Activated T-cell treated with anti-CD3 and anti-CD28 coated beads, Interleukin-2, amount 50 U/mL, for 1 hour (primary cell): ENCODE measurements at places on chromosomes 7 and 10.

- no peak for DNase-seq
Measured at GRCh38 chr7:47379629-47380324, 202.1 kb downstream of the TNS3 start.

DNA sequence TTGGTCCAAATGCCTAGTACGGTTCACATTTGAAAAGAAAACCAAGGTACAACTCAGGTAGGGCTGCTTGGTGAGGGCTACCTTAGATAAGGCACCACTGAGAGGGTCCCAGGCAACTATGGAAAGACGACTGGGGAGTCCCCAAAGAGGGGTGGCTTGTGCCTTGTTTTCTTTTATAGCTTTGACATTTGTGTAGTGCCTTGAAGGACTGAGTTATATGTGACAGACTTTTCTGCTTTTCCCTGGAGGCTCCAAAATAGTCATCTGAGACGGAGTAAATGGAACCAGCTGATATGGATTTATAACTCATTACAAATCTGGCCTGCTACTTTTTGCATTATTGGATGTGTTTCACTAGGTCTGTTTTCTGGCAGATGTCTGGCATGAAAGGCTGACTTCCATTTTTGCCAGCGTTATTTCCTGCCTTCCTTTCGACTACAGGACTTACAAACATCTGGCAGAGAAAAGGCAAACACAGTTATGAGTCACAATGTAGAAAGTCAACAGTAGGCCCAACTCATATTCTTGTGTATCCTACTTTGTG lies 88.2 kb upstream of the IMMP2L start:
- DNase-seq, result no peak

GRCh38 chr10:47036771-47037170 lies 125.5 kb downstream of the PTPN20 start:
- DNase-seq, result no peak

- no peak for DNase-seq
Measured at GRCh38 chr10:70811881-70812280, 3.9 kb upstream of the SGPL1 start.

DNA sequence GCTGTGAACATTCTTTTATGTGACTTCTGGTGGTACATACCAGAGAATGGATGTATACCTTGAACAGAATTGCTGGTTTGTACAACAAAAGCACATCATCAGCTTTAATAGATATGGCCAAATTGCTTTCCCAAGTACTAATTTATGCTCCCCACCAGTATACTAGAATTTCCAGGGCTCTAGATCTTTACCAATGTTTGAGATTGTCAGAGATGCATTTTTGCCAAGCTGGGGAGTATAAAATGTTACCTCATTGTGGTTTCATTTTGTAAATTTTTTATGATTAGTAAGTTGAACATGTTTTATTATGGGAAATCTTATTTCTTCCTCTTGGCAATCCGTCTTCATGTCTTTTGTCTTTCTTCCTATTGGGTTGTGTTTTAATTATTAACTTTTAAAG lies 179.9 kb upstream of the TMEM106B start:
- DNase-seq, result no peak

DNA sequence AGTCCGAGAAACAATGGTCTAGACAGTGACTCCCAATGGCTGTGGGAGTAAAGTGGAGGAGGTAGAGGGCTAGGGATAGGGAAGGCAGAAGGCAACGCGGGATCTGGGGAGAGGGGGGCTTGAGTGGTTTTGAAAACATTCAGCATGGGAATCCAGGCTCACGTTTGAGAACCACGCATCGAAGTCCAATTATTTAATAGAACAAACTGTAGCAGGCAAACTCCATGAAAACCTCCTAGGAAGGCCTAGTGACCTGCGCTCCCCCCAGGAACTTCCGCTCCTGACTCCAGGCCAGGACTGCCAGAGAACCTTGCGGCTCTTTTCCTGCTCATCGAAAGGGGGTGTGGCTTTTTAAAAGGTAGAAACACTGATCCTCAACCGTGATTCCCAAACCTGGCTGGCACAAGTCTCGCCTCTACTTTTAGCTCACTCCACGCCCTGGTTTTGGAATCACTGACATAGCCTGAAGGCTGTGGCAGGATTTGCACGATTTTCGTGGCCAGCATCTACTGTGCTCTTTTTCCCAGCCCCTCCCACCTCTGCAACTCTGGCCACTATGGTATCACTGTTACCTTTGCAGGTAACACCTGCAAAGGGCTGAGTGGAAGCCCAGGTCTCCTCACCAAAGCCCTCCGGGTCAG lies 43.4 kb downstream of the MYOF start:
- DNase-seq, result no peak

- peak; percentile 76 for DNase-seq
Measured at GRCh38 chr7:130896898-130897514, 163.0 kb upstream of the KLF14 start.

- DNase-seq, result no peak
Measured at GRCh38 chr10:43839973-43840372, 191.3 kb upstream of the ZNF32 start.

GRCh38 chr7:54663186-54663585 lies 95.8 kb downstream of the SEC61G start:
- no peak for DNase-seq

- DNase-seq, result no peak
Measured at GRCh38 chr10:44416936-44417335, 32.0 kb upstream of the CXCL12 start.

DNA sequence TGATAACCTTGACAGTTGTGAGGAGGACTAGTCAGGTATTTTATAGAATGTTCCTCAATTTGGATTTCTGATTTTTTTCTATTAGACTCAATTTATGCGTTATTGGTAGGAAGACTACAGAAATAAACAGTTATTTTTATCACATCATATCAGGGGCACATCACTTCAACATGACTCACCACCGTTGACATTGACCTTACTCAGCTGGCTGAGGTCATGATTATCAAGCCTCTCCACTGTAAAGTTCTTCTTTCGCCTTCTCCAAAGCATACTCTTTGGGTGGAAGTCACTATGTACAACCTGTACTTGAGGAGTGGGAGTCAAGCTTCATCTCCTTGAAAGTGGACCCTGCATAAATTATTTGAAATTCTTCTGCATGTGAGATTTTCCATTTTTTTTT lies 194.3 kb upstream of the IGFBP3 start:
- no peak for DNase-seq

DNA sequence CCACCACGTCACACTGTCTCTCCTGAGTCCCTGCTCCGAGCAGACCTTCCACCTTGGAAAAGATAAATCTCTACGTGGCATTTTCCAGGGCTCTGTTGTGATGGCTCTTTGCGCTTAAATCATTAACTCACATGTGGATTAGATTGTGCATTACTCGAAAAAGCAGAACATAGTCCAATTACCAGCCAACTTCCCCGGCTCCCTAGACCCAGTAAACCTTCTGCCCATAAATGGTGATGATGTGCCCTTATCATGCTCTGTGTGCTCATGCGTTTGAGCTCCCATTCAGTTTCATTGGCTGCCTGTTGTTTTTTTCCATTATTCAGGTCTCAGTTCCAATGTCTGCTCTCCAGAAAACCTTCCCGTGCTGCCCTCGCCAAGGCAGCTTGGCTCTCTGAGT lies 471.2 kb downstream of the GLRX3 start:
- no peak for DNase-seq

GRCh38 chr7:112370436-112370835 lies 79.8 kb upstream of the IFRD1 start:
- no peak for DNase-seq

GRCh38 chr10:8975535-8975934 lies 921.0 kb downstream of the GATA3 start:
- no peak for DNase-seq

GRCh38 chr10:14060320-14061070 lies 270.2 kb downstream of the FRMD4A start:
- DNase-seq, result no peak

DNA sequence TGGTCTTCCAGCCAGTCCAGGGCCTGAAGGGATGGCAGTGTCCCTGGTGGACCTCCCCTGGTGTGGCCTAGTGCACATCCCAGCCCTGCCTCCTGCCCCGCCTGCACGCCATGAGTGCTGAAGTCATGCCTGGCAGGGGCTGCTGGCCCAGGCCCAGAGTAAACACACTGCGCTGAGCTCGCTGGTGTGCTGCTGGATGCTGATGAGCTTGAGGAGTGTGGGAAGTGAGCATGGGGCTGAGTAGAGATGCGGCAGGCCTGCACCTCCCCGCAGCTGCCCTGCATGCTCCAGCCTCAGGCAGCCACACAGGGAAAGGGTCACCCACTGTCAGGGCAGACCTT lies 43.2 kb downstream of the HTRA1 start:
- no peak for DNase-seq

DNA sequence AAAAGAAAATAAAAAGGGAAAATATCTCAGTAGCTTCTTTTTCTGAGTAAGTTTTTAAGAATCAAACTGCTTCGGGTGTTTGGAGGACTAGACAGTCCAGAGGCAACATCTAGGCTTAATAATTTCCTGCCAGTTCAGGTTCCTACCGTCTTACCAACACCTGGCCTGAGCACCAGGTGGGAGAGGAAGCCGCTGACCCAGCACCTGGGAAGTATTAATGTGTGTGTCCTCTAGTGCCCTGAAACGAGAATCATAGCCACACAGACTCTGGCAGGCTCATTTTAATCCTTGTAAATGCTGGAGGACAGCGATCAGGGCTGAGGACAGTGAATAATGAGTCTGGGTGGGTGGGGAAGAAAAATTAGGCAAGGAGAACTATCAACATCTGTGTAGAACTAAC lies 137.4 kb downstream of the ZNF438 start:
- DNase-seq, result no peak

- no peak for DNase-seq
Measured at GRCh38 chr10:116632596-116633215, 12.0 kb downstream of the PNLIPRP2 start.

DNA sequence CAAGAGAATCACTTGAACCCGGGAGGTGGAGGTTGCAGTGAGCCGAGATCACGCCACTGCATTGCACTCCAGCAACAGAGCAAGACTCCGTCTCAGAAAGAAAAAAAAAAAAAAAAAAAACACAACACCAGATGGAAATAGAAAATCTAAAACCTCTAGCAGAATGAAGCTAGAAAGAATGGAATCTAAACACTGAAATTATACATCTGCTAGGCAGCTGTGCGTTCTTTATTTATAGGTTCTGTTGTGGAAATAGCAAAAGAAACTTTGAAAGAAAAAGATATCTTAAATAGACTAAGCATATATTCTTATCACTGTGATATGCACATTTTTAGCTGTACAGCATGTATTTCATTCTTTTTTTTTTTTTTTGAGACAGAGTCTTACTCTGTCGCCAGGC lies 17.1 kb downstream of the BMPR1A start:
- no peak for DNase-seq

DNA sequence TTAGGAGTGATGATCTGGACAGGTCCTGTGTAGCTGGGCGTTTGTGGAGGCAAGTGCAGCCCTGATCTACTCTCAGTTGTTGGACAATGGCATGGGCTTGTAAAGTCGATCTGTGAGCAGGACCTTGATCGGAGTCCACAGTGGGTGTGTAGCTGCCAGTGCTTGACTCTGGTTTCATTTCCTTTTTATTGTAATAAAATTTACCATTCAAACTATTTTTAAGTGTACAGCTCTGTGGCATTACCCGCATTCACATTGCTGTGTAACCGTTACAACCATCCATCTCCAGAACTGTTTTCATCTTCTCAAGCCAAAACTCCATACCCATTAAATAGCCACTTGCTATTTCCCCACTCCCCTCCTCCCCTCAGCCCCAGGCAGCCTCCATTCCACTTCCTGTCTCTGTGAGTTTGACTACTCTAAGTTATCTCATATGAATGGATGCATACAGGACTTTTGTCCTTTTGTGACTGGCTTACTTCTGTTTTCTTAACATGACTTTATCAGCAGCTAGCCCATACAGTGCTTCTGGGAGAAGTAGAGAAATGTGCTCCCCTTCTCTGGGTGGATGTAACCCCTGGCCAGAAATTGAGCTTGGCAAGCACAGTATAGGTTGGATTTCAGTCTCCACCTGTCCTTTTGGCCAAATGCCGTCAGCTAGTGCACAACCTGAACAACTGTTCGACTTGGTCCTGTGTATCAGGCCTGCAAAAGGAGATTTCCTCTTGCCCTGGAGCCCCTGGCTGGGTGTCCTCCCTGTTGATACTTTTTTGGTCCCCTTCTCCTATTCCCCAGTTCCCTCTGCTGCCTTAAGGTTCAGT lies 180.0 kb downstream of the LRMDA start:
- DNase-seq, result no peak

- DNase-seq, result no peak
Measured at GRCh38 chr10:95391581-95392216, 100.9 kb upstream of the PDLIM1 start.

- DNase-seq, result no peak
Measured at GRCh38 chr7:132815696-132816311, 239.5 kb upstream of the PLXNA4 start.

- DNase-seq, result no peak
Measured at GRCh38 chr7:88759230-88760135, at the start of gene ZNF804B. Gene ZNF804B (plus strand): TSS chr7:88759700. CDS start chr7:88759977, 277 bp downstream.

DNA sequence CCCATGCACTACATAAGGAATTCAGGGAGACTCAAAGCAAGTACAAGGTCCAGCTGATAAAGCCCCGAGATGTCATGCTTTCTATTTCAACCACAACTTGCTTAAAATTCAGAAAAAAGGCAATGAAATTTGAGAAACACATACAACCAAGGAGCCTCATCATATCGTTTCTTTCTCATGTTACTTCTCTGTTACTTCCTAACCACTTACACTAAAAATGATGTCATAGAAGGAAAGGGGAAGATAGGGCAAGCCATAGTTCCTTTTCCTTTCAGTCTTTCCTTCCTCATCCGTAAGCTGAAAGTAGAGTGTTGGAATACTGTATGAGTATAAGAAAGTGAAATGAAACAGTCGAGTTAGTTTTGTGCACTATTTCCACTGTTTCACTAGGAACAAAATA lies 27.9 kb upstream of the CDK14 start:
- no peak for DNase-seq

DNA sequence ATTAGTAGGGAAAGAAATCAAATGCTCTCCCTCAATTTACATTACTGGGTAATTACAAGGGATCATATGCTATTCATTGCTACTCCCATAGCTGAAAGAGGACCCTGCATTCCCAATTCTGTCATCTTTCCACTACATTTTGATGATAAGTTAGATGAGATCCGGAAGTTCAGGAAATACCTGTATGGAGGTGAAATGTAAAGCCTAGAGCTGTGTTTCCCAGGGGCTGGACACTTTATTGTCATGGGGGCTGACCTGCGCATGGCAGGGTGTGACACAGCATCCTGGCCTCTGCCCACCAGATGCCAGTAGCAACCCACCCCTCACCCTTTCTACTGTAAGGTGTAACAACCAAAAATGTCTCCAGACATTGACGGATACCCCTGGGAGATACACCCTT lies 56.6 kb downstream of the HECW1 start:
- no peak for DNase-seq

DNA sequence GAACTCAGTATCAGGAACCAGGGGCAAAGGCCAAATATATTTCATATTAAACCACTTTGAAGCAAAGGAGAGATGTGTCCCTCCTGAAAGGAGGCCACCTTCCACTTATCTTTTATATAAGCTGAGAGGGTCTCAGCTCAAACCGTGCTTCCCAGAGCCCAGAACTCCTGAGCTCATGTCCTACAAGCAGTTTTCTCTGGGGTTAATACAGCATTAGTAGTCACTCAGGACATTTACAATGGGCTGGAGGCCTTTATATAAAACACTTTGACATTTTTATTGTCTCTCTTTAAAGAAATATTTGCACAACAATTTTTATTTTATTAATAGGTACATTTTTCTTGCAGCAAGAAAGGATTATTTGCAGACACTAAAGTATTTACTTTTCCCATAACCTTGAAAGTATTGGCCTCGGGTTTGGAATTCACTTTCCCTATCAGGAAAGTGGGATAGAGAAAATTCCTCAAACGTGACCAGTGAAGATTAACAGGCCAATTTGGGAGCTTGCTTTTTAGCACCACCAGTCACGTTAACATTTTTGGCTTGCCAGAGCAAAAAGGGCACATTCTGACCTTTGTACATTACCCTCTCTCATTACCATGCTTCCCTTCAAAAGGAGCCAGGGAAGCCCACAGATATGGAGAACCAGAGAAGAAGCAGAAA lies 464.9 kb upstream of the NRP1 start:
- no peak for DNase-seq
